Activated CD8-positive, alpha-beta T cell treated with anti-CD3 and anti-CD28 coated beads, Interleukin-2, amount 10 ng/mL, durations not matched to agents 7 days and 5 days (primary cell): ENCODE measurements at places on chromosomes 4 and X.

- no peaks in the 10 kb centered on the region for H3K27me3 ChIP-seq
- no peak overlapping the region for H3K27ac ChIP-seq
- H3K36me3 ChIP-seq: no peaks in the 10 kb centered on the region
Observed at GRCh38 chrX:29541038-29541437, 674.3 kb upstream of the MAGEB2 start.

GRCh38 chr4:13922459-13922858, 294.9 kb upstream of the BOD1L1 start:
- H3K4me3 ChIP-seq: no peak overlapping the region
- H3K27me3 ChIP-seq: no peaks in the 10 kb centered on the region
- no peak overlapping the region for H3K27ac ChIP-seq
- no peaks in the 10 kb centered on the region for H3K4me1 ChIP-seq

DNA sequence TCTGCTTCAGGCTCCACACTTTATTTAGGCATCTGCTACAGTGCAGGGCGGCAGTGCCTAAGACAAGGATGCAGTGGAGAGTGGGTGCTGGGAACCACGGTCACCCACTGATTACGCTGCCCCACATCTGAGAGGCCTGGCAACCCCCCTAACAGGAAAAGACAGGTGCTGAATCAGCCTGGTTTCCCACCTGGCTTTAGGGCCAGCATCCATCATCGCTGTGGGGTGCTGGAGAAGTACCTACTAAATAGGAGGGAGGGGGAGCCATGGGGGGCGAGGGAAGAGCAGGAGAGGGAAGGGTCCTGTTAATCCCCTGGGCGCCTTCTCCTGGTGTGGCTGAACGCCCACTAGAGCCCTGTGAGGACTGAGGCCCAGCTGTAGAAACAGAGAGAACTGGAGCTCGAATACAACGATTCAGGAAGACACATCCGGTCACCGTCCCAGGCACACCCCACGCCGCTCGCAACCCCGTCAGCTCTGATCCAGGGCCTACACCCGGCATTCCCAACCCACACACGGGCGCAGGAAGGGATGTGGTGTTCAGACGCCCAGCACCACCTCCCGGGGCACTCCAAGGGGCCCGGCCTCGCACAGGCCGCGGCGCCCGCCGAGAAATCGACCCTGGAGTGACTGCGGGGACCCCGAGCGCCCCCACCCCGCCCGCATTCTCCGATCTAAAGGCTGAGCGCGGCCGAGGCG, 554 bp downstream of the DCTD start:
- peak overlapping the region; percentile 82 for H3K4me3 ChIP-seq
- peak; percentile 40 for DNase-seq
- H3K27me3 ChIP-seq: peaks cover 3% of the 10 kb centered on the region
- peak overlapping the region; percentile 97 for H3K27ac ChIP-seq
- peaks cover 30% of the 10 kb centered on the region for H3K36me3 ChIP-seq

DNA sequence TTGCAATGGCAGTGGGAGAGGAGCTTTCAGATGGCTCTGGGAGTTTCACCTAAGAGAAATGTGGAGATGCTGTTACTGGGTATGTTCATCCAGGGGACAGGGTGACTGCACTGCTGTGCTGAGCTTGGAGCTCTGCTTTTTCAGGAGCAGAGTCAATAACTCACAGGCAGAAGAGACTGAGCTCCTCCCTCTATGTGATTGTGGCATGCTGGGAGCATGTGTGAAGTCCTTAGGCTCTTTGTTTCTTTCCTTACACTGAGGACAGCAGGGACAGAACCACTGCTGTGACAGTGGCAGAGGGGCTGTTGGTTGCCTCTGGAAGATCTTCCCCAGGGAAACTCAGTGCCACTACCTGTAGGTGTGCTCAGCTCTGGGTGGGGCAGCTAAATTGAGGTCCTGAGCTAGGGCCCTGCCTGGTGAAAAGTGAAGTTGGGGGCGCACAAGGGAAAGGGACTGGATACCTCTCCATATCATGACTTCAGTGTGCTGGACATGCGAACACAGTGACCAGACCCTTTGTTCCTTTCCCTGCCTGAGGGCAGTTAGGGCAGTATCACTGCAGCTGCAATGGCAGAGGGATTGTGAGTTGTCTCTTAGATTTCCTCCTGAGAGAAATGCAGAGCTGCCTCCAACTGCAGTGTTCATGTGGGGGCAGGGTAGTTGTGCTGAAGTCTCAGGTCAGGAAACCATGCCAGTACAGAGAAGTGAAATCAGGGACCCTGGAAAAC, 156.7 kb downstream of the TENT5D start:
- H3K4me3 ChIP-seq: no peak overlapping the region
- no peak for DNase-seq
- no peak overlapping the region for H3K27ac ChIP-seq
- H3K36me3 ChIP-seq: no peaks in the 10 kb centered on the region
- H3K4me1 ChIP-seq: no peaks in the 10 kb centered on the region
- no peaks in the 10 kb centered on the region for H3K27me3 ChIP-seq

GRCh38 chr4:32847461-32847860, 2127.3 kb downstream of the PCDH7 start:
- no peaks in the 10 kb centered on the region for H3K36me3 ChIP-seq
- no peak overlapping the region for H3K4me3 ChIP-seq
- H3K27ac ChIP-seq: no peak overlapping the region

- H3K27ac ChIP-seq: no peak overlapping the region
- H3K4me3 ChIP-seq: no peak overlapping the region
- no peak for DNase-seq
- no peaks in the 10 kb centered on the region for H3K36me3 ChIP-seq
- peaks cover 2% of the 10 kb centered on the region for H3K27me3 ChIP-seq
- H3K4me1 ChIP-seq: no peaks in the 10 kb centered on the region
Observed at GRCh38 chr4:168677063-168677462, 180.2 kb downstream of the PALLD start.

DNA sequence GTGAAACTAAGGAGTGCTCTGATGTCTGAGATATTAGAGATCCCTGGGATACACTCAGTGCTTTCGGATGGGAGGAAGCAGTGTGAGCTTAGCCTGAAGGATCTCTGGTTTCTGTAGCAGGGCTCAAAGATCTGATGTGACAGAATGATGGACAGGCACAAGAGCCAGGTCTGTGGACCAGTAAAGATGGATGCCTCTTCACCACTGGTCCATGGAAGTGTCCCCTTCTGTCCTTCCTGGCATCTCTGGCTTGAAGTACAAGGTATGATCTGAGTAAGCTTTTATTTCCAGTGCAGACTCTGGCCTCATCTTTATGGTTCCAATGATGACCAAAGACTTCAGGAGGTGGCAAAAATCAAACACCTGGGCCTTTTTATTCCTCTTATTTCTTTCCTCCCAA, 88.1 kb downstream of the TBC1D9 start:
- no peak overlapping the region for H3K4me3 ChIP-seq
- H3K27me3 ChIP-seq: peaks cover 6% of the 10 kb centered on the region
- no peaks in the 10 kb centered on the region for H3K36me3 ChIP-seq
- DNase-seq: no peak
- H3K4me1 ChIP-seq: no peaks in the 10 kb centered on the region

GRCh38 chrX:77085372-77085771, 361.8 kb upstream of the FGF16 start:
- no peak for DNase-seq
- H3K4me3 ChIP-seq: no peak overlapping the region
- H3K27me3 ChIP-seq: no peaks in the 10 kb centered on the region
- H3K36me3 ChIP-seq: no peaks in the 10 kb centered on the region
- no peak overlapping the region for H3K27ac ChIP-seq

- no peaks in the 10 kb centered on the region for H3K27me3 ChIP-seq
- H3K36me3 ChIP-seq: no peaks in the 10 kb centered on the region
- DNase-seq: peak; percentile 76
- H3K4me1 ChIP-seq: peaks cover 13% of the 10 kb centered on the region
- H3K27ac ChIP-seq: no peak overlapping the region
Observed at GRCh38 chr4:15396157-15396800, 31.6 kb upstream of the C1QTNF7 start.

DNA sequence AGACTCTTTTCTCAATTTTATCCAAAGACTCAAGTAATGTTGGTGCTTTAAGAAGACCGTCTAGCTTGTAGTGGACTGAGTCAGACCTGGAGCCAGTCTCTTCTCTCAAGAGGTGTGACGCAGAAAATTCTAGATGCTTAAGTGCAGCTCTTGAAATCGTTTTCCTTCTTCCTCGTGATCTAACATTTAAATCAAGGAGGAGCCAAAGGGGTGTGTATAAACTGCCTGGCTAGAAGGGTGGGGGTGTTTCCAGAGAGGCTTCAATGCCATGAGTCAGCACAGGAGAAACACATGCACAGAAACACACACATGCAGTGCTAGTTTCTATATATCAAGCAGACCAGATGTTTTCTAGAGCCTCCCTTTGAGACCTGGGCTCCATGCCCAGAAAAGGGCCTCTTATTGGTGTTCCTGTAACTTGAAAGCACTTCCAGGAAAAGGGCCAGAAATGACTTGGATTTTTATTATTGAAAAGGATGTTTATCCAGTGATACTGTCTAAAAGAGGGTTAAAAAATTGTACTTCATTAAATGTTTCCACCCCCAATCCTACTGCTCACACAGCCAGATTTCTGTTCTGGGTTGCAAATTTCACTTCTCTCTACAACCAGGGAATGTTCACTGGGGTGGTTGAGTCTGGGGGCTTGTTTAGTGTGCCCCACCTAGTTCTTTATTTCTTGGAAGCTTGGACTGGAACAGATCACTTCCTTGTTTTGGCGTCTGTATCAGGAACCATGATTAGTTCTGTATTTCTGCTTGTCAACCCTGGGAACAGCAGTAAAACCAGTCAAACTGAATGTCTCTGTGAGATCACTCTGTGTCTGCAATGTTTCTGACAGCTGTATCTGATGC, at the start of gene CLIC2:
TSS of gene CLIC2 (minus strand) at position 129 of the 851 bp plus-strand sequence. CDS start 187 bp downstream, outside the sequence.
- no peaks in the 10 kb centered on the region for H3K4me1 ChIP-seq
- DNase-seq: no peak
- H3K4me3 ChIP-seq: no peak within 1 kb of the TSS
